ENCODE measurements at places on chromosomes 1 and 21. TPM values are rescaled to one million over a fixed set of nuclear protein-coding genes. Genes with fewer than 3 reads are reported as not detected.

DNA sequence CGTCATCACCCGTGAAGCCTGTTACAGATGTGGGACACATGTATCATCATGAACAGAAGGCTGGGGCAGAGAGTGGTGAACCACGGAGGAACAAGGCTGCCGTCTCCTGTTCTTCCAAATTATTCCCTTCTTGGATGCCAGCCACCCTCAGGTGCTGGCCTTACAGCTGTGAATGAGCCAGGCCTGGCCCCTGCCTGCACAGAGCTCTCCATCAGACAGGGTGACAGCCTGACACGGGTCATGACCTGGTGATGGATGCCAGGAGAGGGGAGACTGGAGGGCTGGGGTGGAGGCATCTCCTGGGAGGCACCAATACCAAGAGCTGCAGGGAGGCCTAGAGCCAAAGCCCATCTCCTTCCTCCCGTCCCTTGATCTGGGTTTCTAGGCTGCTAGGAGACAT, 230.0 kb upstream of the C1orf174 start:
- DNase-seq: no peak

GRCh38 chr21:31592963-31593560, 66.4 kb upstream of the SOD1 start:
- no peak for DNase-seq

DNA sequence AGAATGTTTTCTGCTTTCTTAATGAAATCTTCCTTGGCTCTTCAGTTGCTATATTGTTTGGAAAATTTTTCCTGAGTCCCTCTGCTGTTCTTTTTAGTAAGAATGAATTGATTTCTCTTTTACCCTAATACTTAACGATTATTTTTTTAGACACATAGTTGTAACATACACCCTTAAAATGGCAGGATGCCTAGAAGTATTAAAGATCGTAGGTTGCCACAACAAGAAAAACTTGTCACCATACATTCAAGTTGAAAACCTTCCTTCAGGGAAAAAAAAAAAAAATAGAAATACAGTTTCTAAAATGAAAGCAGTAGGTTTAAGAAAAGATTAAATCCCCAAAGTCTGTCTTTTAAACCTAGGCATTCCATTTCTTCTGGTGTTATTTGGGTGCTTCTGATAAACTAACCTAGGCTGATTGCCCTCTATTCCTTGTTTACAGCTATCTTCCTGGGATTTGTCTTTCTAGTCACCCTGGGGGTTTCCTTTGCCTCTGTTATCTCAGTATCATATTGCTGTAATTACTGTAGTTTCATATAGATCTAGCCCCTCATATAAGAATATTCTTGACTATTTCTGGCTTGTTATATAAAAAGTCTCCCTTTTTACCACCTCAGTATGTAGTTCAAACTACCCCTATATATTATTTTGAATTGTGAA, 16.8 kb downstream of the SUCO start:
- no peak for DNase-seq

GRCh38 chr1:192907545-192908243, 98.9 kb downstream of the RGS2 start:
- peak; percentile 20 for DNase-seq

GRCh38 chr1:176033474-176033873, 173.6 kb downstream of the COP1 start:
- peak; percentile 44 for DNase-seq

DNA sequence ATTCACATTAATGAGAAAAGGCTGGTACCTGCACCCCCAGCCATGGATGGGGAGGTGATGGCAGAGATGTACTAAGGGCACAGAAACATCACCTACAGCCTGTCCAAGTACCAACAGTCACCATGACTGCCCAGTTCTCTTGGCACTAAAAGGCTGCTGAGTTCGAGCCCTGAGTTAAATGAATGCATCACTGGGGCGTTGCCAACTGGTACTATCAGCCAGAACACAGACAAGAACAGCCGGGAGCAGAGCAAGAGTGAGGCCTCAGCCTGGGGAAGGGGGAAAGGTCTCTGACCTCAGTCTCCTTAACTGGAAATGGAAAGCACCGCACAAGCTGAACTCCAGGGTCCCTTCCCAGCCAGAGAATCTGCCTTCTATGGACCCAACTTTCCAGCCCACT, 60.5 kb downstream of the GLIS1 start:
- DNase-seq: peak; percentile 19

GRCh38 chr1:169326956-169327268, 40.7 kb downstream of the NME7 start:
- peak; percentile 59 for DNase-seq

DNA sequence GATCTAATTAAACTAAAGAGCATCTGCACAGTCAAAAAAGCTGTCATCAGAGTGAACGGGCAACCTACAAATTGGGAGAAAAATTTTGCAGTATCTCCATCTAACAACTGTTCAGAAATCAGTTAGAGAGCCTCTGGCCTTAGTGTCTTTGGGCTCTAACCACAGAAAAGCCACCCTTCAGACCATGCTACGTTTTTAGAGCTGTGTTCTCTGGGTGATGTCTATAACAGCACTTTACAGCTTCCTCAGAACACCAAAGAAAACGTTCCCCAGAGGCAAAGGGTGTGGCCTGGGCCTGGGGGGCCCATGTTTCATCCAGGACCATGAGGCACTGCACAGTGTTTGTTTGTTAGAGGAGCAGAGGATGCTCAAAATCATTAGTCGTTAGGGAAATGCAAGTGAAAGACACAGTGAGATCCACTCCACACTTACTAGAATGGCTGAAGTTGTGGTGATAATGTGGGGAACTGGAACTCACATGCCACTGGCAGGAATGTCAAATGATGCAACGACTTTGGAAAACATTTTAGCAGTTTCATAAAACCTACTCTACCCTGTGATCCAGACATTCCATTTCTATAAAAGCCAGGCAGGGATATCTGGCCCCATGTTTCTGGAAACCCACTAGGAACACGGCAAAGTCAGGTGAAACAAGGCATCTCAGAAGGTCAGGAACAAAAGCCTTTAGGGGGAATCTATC, 250.4 kb upstream of the HOOK1 start:
- DNase-seq: no peak

DNA sequence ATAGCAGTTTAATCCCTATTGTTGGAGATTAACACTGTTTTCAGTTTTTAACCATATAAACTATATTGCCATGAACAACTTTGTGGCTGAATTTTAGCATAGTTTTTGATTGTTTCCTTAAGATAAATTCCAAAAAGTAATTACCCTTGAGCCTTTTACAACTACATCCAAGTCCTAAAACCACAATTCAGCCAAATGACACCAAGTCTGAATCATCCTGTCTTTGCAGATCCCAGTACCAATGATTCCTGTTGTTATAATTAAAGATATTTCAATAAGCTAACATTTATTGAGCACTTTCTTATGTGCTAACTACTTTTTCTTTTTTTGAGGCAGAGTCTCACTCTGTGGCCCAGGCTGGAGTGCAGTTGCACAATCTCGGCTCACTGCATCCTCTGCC, 35.6 kb downstream of the IL23R start:
- DNase-seq: no peak

The PIGR gene
- not detected for total RNA-seq

The ESPN gene
- under 0.01 TPM for total RNA-seq
